ENCODE measurements at places on chromosomes 5 and 9.

GRCh38 chr9:91945277-91946085 is 4.5 kb downstream of the ROR2 start:
- DNase-seq = no peak

DNA sequence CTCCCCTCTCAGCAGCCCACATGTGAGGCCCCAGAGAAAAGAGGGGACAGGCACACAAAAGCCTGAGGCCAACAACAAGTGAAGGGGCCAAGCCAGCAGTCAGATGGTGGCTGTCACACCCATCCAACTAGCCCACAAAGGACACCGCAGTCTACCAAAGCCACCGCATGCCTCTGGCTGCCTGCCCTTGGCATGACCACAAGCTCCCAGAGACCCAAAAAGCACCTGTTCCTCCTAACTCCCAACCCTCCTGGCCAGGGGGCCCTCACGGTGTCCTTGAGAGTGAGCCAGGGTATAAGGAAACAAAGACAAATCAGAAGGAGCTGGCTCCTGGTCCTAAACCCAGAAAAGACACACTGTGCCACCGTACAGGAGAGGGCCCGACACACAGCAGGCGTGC is 77.8 kb upstream of the LRRTM2 start:
- no peak for DNase-seq

DNA sequence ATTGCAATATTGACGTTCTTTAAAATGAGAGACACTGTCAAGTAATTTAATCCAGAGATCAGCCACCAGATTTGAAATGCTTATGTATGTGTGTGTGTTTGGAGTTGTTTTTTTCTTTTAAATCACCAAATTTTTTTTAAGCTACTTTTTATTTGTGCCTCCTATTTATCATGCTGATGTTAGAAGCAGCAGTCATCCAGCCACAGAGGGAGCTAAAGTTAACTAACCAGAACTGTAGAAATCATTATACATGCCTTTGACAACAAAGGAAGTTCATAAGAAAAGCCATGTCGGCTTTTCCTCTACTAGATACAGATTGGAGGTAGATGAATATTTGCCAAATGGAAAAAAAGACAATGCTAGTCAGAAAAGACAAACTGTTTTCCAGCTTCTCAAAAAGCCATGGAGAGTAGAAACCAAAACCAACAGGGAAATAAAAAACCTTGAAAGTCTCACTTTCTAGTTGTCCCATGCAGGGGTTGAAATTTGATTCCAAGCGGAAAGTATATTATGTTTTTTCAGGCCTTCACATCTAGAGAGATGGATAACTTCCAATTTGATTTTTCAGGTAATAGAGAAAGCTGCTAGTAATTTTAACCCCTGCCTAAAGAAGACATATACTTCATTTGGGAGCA is 4.5 kb downstream of the PURA start:
- DNase-seq = no peak

DNA sequence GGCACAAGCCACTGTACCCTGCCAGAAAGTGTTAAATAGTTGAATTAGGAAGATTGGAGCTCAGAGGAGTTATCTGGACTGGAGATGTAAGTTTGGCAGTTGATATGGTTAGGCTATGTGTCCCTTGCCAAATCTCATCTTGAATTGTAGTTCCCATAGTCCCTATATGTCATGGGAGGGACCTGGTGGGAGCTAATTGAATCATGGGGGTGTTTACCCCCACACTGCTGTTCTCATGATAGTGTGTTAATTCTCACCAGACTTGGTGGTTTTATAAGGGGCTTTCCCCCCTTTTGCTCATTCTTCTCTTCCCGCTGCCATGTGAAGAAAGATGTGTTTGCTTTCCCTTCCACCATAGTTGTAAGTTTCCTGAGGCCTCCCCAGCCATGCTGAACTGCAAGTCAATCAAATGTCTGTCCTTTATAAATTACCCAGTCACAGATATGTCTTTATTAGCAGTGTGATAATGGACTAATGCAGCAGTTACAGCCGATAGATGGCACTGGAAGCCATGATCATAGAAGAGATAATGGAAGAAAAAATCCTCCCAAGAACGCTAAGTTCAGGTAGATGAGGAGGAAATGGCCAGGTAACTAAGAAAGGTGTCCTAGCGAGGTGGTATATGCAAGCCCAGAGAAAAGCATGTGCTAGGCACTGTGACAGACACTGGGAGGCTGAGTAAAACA is 51.4 kb downstream of the TNFSF8 start:
- DNase-seq = no peak

DNA sequence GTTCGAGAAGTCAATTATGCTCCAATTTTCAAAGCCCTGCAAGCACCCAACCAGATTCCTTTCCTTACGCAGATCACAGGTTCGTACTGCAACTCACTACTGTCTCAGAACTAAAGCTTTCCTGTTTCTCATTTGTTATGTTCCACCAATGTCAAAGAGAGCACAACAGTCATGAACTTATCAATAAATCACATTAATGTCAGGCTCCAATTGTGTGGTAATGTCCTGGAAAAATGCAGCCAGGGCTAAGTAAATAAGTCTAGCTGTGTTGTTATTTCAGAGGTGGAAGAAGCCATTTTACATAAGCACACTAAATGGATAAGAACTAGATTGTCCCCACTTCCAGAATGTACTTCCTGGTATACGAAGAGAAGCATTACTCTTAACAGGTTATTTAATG is 488.6 kb upstream of the PTGER4 start:
- no peak for DNase-seq

All from stimulated activated CD8-positive, alpha-beta memory T cell treated with anti-CD3 and anti-CD28 coated beads, Interleukin-2, amount 100 ng/mL, for 48 hours (primary cell).